ENCODE measurements at places on chromosomes 1 and 21. TPM values are rescaled to one million over a fixed set of nuclear protein-coding genes. Genes with fewer than 3 reads are reported as not detected.

AK4 gene
- 0.57 TPM for total RNA-seq

HSD11B1 gene
- total RNA-seq, result not detected

SAMD13 gene
- total RNA-seq, result 0.45 TPM

ARPC5 gene
- total RNA-seq, result 236 TPM

- peaks cover 14% of the 10 kb centered on the region for H3K4me1 ChIP-seq
- peaks cover 39% of the 10 kb centered on the region for H3K27me3 ChIP-seq
- H3K4me3 ChIP-seq, result no peak overlapping the region
- no peak overlapping the region for H3K27ac ChIP-seq
Observed at GRCh38 chr1:205955499-205955898, 12.2 kb upstream of the SLC26A9 start.

- peak overlapping the region; percentile 94 for H3K4me3 ChIP-seq
- H3K27ac ChIP-seq, result peak overlapping the region; percentile 85
- peaks cover 49% of the 10 kb centered on the region for H3K4me1 ChIP-seq
- peaks cover 33% of the 10 kb centered on the region for H3K36me3 ChIP-seq
Observed at GRCh38 chr1:10401281-10401680, 2.4 kb downstream of the PGD start.

DNA sequence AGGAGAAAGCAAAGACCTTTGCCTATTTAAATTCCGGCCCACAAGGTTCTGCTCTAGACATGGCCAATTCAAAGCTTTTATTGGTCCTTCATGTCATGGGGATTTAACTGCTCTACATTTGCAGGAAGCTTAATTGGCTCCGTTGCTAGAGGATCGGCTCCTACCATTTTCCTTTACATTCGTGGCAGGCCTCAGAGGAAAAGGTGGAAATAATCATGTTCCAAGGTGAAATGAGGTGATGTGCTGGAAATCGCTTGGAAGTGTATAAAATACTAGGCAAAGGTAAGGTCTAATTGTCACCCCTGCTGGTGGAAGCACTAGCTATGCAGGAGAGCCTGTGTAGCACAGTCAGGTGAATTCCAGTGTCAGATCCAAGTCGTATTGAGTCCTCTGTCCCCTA lies 55.5 kb downstream of the ATP1A1 start:
- no peak overlapping the region for H3K27ac ChIP-seq
- no peak for DNase-seq
- H3K27me3 ChIP-seq, result peaks cover 35% of the 10 kb centered on the region
- H3K4me3 ChIP-seq, result no peak overlapping the region
